ENCODE measurements at places on chromosomes 6 and 20.

- no peak for DNase-seq
Observed at GRCh38 chr6:143936778-143937667, 71.0 kb downstream of the PLAGL1 start.

DNA sequence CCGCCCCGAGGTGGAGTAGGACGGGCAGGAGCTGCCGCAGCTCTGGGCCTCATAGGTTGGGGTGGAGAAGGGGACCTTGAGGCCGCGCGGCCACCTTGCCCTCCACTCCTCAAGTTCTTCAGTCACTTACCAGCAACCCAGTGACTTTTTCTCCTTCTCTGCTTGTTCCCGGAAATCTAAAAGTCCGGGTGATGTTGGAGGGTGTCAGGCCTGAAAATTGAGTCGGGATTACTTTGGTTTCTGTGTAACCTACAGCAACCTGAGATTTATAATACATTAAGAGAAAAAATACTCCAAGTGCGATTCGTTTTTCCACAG, 338 bp downstream of the RWDD1 start:
- no peak for DNase-seq

DNA sequence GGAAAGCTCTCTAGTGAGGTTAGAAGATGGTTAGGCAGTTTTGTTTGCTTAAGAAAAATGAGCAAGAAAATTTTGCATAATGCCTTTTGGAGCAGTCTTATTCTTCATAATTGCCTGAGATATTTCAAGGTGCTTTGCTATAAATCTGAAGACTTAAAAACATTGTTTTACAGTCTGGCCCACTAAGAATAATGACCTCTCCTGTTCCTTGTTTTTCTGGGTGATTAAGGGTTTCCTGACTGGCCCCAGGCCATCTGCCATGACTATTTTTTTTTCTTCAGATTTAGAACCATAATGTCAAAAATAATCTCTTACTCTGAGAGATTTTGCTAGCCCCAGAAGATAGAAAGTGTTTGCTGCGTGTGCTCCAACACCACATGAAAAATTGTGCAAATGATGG, 72.3 kb upstream of the CENPW start:
- no peak for DNase-seq

DNA sequence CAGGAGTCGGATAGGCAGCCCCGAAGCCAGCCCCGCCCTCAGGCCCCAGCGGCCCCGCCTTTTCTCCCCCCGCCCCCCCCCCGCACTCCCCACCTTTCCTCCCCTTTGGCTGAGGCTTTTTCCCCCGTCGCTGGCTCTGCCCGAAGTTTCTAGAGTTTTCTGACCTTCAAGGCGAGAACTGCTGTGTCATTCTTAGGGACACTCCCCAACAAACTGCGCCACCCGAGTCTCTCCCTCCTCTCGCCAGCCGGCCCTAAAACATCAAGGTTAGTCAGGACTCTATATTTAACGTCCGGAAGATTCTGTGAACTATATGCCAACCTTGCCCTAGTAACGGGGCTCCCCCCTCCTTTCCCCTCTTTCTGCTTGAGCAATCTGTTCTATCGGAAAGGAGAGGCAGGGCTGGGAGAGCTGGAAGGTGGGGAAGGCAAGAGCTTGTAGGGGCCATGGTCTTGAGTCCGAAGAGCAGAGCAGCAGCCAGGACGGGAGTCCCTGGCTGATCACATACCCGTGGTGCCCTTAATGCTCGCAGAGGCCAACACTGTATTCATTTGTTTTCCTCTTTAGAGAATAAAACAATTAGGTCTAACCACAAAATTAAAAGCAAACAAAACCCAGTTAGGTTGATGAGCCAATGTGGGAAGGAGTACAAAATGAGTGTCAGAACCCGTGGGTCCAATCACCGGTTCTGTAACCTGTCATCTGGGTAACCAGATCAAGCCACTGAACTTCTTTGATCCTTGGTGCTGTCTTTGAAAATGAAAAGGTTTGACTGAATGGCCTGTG, 5.3 kb upstream of the HSPA1B start:
- peak; percentile 84 for DNase-seq

- peak; percentile 33 for DNase-seq
Observed at GRCh38 chr20:22684072-22684762, 99.8 kb upstream of the FOXA2 start.

DNA sequence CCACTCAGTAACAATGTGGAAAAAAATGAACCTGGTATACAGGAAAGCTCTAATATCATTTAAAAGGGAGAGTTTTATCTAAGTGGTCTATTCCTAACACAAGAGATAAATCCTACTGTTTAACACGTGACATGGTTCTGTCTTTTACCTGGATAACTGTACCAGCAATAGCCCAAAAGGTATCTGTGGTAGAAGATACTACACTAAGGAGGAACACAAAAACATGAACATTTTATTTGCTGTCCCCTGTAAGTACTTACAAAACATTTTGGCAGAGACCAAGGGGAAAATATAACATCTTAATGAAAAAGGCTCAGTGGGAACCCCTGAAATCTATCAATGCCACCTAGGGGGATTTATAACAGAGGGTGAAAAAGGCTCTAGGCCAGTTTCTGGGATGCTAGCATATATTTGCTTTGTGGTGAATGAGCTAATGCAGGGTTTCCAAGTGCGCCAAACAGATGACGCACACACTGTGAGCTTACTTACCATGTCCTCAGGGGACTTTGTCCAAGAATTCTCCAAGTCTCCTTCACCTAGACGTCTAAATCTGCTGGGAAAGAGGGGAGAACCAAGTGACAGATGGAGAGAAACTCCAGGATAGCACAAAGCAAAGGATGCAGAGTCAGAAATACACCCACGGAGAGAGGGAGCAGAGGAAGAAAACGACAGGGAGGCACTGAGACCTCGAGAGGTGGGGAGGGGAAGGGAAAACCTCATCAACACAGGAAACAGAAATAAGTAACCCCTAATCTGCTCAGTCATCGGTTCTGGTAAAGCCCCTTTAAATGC, 147.9 kb upstream of the PRND start:
- DNase-seq: no peak

- no peak for DNase-seq
Observed at GRCh38 chr6:168292826-168293225, 26.8 kb downstream of the DACT2 start.

DNA sequence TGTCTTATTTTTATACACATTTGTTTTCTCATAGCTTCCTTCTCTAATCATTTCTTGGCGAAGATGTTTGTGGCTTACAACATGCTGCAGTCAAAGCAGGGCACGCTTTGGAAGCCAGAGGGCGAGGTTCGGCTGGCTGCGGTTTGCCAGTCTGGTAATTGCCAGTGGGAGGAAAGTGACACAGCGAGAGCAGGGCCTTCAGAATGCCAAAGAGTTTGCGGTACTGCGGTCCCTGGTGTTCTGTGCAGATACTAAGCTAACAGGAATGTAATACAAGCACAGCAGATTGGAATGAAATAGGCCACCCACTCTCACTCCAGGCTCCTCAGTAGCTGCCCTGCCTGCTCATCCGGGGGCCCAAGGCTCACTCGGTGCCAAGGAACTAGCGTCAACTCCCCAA, 58.7 kb upstream of the TGM3 start:
- DNase-seq: no peak

GRCh38 chr6:157272866-157273755, 50.2 kb downstream of the TMEM242 start:
- peak; percentile 52 for DNase-seq

DNA sequence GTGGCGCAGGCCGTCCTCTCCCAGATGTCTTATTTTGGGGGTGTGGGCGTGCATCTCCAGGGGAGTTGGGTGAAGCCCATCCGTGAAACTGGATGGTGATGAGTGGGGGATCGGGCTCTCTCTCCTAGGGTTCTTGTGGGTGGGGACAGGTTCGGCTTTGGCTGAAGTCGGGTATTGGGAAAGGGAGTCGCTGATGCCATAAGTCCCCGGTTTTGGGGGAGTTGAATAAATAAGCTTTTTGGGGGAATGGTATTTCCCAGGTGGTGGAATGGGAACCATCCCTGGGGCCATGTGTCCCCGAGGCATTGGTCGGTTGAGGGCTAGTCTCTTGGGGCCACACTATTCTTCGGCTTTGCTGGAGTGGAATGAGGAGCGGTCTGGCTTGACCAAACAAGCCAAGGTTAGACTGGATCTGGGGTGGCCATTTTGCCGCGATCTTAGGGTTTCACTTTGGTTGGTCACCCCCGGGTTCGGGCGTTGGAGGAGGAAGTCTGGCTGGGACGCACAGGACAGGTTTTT, 481 bp downstream of the ZNF133 start:
- DNase-seq: no peak

DNA sequence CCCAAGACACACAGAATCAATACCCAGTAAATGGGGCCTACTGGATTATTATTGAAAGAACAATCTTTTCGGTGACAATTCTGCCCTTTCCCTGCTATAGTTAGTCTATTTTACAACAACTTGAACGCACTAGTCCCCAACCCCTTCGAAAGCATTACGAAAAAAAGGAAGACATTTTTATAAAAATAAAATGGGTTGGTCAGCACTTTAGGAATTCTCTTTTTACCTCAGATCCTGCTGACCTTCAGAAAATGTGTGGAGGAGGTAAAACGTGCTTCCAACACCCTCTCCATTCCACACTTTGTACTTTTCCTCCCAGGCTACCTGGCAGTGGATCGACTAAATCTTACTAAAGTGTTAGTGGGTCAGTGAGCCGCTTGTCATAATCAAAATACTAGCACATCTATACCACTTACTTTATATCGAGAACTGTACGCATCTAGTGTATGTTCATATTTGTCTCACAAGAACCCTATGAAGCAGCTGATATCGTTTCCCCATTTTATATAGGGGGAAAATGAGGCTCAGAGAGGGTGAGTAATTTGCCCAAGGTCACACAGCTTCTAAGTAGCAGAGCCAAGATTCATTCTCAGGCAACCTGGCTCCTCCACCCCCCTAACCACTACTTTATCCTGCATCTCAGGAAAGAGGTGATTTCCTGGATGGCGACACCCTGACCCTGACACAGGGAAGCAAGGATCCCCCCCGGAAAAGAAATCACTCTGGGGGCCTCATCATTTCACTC, 10.6 kb downstream of the NFATC2 start:
- no peak for DNase-seq

GRCh38 chr6:90488816-90489215, 98.1 kb downstream of the MAP3K7 start:
- no peak for DNase-seq

- no peak for DNase-seq
Observed at GRCh38 chr20:11979306-11979990, 61.8 kb downstream of the BTBD3 start.

DNA sequence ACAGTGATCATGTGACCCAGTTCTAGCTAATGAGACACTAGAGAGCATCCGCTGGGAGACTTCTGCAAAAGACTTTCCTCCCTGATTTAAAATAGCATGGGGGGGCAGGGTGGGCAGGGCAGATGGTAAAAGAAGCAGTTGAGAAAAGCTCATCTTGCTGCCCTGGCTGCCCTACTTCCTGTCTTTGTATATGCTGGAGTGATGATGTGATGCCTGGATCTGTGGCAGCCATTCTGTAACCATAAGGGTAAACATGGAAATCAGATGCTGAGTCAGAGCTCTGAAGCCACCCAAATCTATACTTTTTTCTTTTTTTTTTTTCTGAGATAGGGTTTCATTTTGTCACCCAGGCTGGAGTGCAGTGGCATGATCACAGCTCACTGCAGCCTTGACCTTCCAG, 25.4 kb downstream of the ZFP64 start:
- DNase-seq: no peak

- no peak for DNase-seq
Observed at GRCh38 chr6:17267566-17267965, 13.6 kb upstream of the RBM24 start.

DNA sequence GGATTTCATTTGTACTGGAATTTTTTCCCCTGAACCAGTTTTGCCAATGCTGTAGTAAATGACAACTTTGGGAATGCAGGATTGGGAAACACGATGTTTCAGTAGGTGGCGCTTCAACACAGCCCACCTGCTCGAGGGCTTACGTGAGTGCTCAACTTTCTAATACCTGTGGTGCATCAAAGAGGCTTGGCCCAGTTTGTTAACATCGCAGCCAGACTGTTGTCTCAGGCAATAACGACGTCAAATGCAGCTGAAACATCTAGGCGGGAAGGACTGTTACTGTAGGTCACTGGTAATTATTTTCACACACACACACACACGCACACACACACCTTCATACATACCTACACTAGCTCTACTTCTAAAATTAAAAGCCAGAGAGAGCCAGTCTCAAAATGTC, 815.5 kb upstream of the SLC35B3 start:
- DNase-seq: no peak

- no peak for DNase-seq
Observed at GRCh38 chr6:103750603-103751002, 1109.1 kb downstream of the HACE1 start.

DNA sequence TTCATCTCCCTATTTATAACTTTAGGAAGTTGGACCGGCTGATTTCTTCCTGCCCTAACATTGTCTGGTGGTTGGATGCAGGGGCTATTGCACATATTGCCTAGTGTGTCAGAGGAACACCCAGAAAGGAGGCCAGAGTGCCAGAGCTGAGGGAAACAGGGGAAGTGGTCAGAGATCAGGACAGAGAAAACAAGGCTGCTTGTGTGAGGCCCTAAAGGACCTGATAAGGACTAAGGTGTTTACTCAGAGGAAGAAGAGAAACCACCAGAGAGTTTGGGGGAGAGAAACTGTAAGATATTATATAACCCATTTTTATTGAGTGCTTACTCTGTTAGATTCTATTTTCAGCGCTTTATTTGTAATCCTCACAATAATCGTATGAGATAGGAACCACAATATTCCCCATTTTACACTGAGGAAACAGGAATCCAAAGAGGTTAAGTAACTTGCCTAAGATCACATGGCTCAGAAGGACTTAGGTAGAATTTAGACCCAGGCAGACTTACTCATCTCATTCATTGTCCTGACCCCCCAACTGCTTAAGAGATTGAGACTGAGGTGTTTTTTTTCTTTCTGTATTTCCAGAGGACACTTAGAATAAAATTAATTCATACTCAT, 54.0 kb upstream of the REV3L start:
- DNase-seq: no peak

DNA sequence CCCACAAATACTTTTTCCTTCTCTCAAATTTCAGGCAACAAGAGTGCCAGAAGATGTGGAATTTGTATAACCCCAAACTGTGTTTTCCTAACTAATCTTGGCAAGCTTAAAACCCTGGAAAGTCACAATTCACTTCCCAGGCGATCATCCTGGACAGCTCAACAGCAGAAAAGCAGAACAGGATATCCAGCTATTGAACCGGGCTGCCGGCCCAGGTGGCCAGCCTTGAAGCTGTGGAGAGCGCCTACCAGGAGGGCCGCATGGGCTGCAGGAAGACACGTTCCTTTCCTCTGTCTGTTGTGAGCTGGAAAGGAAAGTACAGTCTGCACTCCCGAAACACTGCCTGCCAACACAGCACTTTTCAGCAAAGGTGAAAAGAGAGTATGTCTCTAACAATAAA, 719.7 kb upstream of the MARCKS start:
- no peak for DNase-seq
